ENCODE measurements at places on chromosomes 7 and 10.

GRCh38 chr10:62590306-62590705, 214.2 kb upstream of the ADO start:
- peak; percentile 32 for DNase-seq

GRCh38 chr10:74651565-74651964, 174.8 kb upstream of the KAT6B start:
- DNase-seq: no peak

- no peak for DNase-seq
Measured at GRCh38 chr10:51907361-51907760, 208.0 kb upstream of the CSTF2T start.

DNA sequence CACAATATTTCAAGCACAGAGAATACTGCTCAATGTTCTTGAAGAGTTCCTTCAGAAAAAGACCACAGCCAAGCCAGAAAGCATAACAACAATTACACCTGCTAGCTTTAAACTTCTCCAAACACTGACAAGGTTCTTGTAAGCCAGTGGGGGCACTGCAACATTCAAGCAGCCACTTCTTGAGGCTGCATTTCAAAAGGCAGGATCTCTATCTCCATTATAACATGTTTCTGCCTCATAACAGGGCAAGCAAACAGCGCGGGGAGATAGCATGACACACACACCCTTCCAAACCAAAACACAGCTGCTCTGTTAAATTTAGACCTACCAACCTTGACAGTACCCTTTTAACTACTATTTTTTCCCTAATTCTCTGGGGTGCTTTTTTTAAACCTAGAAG, 30.8 kb downstream of the CHCHD3 start:
- DNase-seq: peak; percentile 73

- peak; percentile 49 for DNase-seq
Measured at GRCh38 chr10:62374862-62375710, 917 bp downstream of the ZNF365 start.

DNA sequence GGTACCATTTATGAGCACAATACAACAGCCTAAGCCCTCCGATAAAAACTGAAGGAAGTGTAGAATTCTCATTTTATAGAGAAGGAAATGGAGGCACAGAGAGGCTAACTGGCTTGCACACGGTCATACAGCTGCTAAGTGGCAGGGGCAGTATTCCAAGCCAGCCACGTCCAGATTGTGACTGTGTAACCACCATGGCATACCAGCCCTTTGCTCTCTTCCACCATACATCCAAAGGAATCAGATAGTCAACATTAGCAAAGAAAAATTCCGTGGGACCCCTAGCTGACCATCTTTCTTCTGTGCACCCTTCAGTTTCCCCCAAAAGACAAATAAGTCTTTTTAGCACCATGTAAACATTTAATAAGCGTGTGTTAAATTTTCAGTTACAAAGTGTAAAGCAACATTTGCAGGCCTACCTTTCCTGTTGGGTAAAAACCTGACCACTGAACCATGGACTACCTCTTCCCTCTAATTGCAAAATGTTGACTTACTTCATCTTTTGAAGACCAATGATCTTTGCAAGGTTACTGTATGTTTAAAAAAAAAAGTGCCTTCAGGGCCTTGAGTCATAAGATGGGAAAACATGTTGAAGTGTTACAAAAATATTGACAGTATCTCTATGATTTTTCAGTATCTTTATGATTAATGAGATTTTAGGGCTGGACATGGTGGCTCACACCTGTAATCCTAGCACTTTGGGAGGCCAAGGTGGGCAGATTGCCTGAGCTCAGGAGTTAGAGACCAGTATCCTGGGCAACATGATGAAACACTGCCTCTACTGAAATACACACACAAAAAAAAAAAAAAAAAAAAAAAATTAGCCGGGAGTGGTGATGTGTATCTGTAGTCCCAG, 24.3 kb upstream of the PDZD8 start:
- DNase-seq: no peak

- DNase-seq: peak; percentile 33
Measured at GRCh38 chr10:31041011-31041410, 9.3 kb upstream of the ZNF438 start.

DNA sequence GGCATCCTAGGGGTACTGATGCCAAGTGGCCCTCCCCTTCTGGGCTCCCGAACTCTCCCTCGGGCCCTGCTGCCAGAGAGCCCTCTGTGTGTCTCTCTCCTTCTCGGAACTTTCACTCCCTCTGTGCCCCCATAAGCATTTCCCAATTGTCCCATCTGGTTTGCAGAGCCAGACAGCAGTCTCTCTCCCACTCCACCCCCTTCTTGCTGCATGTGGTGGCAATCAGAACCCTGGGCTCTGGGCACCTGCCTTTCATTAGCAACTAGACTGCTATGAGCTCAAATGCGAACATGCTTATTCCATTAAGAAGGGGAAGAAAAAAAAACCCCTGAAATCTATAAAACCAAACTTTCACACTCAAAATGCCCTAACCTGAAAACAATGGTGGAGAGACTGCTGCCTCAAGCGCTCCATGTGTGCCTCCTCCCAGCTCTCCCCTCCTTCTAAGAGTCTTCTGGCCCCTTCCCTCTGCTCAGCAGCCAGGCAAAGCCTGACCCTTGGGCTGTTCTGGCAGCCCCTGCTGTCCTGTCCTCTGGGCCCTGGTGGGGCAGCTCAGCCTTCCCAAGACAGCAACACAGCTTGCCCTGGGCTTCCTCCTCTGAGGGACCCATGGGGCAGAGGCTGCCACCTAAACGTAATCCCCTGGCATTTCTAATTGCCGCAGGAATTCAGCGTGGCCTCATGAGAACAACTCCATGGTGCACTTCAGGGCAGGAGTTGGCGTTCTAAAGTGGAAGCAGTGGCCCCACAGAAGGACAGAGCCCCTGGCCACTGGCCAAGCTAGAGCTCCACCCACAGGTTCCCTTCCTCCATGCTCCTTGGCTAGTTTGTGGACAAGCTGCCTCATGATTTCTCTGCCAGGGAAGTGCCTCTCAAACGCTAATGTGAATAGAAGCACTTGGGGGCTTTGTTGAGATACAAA, 415.4 kb downstream of the PLXNA4 start:
- DNase-seq: peak; percentile 8

DNA sequence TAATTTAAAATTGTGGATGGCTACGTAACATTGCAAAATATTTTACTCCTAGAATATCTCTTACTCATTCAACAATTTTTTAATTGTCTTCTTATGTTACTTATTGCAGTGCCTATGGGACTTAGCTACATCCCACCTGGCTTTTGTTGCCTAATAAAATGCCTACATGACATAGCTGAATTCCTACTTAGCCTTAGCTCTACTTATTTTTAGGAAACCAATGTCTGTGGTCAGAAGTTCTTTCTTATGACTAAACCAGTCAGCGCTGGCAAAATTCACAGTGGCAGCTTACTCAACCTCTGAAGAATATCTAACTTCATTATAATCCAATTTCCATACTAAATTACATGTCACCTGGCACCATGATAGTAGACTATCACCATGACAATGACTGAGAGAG, 1612.4 kb upstream of the LRRTM3 start:
- DNase-seq: peak; percentile 2

DNA sequence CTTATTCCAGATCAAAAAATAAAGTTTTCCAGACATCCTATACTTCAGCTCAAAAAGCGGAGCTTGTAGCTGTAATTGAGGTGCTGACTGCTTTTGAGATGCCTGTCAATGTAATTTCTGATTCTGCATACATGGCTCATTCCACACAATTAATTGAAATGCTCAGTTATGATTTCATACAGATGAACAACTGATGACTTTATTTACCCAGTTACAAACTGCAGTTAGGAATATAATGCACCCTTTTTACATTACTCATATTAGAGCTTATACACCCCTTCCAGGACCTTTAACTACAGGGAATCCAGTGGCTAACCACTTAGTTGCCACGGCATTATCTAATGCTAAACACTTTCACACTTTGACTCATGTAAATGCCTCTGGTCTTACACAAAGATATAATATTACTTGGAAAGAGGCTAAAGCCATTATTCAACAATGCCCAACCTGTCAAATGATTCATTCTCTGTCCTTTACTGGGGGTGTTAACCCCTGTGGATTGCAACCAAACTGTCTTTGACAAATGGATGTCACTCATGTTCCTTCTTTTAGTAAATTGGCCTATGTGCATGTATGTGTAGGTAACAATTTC, 147.3 kb downstream of the ZNF33B start:
- no peak for DNase-seq

DNA sequence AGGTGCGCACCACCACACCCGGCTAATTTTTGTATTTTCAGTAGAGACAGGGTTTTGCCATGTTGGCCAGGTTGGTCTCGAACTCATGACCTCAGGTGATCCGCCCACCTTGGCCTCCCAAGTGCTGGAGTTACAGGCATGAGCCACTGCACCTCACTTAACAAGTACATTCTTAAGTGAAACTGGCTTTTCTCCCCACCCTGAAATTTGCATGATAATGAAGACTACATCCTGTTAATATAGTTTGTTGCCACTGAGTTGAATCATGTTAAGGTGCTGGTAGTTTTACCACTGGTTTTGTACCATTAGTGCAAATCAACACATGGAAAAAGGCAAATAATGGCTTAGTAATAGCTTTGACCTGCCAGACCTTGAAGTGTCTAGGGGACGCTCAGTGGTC, 62.2 kb downstream of the MPLKIP start:
- no peak for DNase-seq
